Right ventricle myocardium superior (tissue), 1 donor: ENCODE measurements at places on chromosomes 3 and 15.

DNA sequence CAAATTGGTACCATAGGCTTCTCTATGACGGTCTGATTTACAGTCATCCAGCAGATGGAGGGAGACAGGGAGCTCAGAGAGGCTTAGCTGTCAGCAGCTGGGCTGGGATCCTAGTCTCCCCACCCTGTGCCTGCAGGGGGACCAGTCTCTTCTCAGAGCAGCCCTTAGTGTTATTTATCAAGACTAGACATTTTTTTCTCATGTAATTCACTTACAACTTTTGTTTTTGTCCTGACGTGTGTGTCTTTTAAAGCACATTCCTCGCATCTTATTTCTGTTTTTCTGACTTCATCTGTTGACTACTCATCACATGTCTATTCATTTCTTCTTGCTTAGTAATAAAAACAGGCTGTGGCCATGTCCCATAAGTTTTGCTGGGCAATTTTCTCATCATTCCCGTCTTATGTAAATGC is 116.1 kb downstream of the KLF13 start:
- no peak for DNase-seq

- DNase-seq, result no peak
These were observed 217.7 kb upstream of the CGNL1 start for GRCh38 chr15:57158589-57158988.

- peak; percentile 56 for DNase-seq
These were observed 147.1 kb upstream of the LPP start for GRCh38 chr3:188006726-188007393.

GRCh38 chr3:195907934-195908693 is at the start of gene TNK2:
TNK2 (minus strand) TSS chr3:195908551; CDS start chr3:195888588, 19,963 bp downstream.
- DNase-seq, result peak; percentile 74

GRCh38 chr15:32872621-32873283 is 154.9 kb downstream of the GREM1 start:
- DNase-seq, result peak; percentile 52

- DNase-seq, result no peak
These were observed 72.5 kb downstream of the IGF1R start for GRCh38 chr15:98720577-98721565.

- no peak for DNase-seq
These were observed 120.4 kb upstream of the P2RY1 start for GRCh38 chr3:152714507-152714906.
